Fibroblast of skin of scalp (primary cell): ENCODE measurements at places on chromosomes 16 and 17.
A peak's percentile ranks its signal among the peaks of the same experiment; 100 is the strongest.

- no peak for DNase-seq
Observed at GRCh38 chr17:57752031-57752905, 7.2 kb upstream of the CCDC182 start.

DNA sequence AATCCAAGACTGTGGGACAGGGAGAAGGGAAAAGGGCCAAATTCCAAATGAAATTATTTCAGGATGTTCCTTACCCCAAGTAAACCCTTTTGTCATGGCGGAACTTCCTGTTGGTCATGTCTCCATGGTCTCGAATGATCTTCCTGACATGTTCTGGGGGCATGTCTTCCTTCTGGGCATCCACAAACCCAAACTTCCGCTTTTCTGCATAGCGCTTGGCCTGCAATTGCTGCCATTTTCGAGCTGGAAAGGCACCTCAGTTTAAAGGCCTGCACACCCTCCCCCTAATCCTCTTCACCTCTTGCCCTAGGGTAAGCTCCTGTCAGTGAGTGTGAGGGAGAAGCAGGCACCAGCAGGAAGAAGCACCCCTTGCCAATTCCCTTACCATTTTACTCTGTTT is 1.2 kb downstream of the PRPF8 start:
- DNase-seq = no peak

DNA sequence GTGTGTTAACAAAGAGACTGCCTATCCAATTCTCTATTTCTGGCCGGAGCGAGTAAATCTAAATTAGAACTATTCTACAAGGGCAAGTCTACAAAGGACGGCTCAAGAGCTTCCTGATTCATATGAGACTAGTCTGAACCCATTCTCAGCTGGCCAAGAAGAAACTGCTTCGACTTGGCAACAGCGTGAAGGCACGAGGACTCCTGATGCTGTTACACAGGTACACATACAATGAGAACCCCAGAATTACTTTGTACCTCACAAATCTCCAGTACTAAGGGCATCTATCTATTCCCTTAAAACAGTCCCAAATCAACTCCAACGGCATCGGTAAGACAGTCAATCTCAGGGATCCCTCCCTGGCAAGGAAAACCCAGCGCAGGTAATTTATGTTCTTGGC is 1.5 kb downstream of the CRK start:
- DNase-seq = no peak

GRCh38 chr17:82848022-82848592 is 8.3 kb upstream of the ZNF750 start:
- peak; percentile 77 for DNase-seq

GRCh38 chr17:4936436-4936835 is 3.4 kb downstream of the SLC25A11 start:
- DNase-seq = no peak

DNA sequence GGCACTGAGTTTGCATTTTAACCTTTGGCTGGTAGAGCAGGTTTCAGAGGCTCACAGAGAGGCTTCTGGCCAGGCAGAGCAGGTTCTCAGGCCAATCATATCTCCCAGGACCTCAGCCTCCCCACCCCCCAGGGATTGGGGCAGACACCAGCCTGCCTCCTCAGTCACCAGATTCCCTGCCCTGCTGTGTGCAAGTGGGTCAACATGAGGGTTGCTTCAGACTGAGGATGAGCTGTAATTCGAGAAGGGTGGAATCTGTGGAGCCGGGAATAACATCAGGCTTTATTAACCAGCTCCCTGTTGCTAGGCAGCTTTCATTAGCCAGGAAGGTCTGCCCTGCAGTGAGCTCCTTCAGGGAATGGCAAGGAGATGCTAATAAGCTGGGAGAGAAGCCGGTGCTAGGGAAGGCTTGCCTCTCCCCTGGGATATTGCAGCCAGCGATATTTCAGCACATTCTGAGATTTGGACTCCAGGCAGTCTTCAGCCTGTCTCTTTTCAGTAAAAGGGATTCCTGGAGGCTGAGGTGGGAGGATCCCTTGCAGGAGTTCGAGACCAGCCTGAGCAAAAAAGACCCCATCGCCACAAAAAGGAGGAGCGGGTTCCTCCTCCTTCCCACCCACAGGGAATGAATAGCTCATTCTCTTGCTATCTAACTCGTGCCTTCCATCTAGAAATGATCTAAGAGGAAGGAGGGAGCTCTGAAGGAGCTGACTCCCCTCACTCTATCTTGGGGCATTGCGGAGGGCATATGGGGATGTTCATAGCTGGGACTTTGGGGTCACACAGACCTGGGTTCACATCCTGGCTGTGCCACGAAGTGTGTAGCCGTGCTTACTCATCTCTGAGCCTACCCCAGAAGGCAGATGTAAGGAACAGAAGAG is 10.7 kb downstream of the SGSM2 start:
- DNase-seq = peak; percentile 88
